NCI-H2081 treated with DMSO at 0.1 percent for 48 hours (cell line): ENCODE measurements at places on chromosomes 1 and 21.

DNA sequence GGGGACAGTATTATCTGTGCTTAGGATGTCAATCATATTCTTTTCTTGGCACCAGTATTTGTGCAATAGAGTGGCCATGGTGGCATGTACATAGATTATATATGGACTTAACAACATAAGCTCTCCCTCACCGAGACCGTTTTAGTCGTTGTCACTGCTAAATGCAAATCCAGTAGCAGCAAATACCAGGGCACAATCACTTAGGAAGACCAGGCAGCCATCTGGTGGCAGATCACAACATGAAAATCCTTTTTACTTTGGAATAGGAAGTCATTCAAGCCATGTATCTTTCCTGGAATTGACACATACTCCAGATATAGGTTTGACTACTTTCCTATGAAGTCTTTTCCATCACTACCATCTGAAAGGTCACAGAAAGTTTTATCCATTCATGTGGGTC, 53.2 kb upstream of the C1orf87 start:
- no peak for DNase-seq

DNA sequence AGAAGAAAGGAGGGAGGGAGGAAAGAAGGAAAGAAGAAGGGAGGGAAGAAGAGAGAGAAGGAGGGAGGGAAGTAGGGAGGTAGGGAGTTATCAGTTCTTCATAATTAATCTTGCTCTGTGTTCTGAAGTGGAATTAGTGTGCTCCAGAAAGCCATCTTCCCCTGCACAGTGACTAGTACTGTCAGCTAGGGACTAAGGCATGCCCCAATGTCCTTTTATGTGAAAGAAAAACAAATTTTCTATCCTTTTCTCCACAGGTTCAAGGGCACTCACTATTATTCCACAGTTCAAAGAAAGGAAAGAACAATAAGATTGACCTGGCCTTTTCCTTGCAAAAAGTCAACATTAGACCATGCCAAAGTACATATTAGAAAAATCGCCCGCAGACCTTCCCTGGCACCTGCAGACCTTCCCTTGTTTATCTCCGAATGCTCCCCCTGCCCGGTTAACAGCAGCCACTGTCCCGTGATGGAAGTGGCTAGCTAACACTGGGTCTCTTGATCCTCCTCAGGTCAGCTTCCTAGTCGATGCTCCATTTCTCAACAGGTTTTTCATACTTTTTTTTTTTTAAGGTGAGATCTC, 107.2 kb upstream of the EDEM3 start:
- no peak for DNase-seq

DNA sequence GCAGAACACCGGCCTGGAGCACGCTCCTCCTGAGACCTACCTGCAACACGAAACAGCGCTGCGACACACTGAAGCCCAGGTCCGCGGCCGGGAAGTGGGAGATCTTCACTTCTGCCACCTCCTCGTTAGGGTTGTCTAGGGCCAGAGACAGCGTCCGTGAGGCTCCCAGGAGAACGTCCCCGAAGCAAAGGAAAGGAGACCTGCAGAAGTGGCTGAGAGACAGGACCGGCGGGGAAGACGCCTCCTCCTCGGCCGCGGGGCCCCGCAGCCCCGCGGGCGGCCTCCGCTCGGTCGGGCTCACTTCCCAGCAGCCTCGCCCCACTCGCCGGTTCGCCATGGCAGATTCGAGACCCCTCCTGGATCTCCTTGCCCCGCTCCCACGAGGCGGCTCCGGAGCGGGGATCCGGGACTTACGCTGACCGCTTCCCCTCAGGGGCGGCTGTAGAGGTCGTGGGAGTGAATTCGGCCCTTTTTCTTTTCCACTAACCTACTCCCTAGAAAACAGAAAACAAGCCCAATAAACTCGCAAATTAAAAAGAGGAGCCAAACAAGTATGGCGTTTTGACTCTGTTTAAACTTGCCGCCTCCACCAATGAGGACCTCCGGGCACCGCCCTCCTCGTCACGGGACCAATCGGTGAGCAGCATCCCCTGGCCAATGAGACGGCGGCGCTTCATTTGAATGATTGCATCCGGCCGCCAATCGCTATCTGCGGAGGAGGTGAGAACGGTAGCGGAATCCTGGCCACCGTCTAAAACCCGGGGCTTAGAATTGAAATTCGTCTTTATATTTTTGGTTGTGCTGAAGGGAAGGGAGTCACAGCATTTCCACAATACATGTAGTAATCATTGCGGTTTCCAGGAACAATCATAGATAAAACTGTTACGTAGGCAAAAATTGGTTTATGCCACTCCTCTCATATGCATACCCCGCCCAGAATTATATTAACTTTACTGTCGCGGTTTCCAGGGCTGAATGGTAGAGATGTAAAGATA, at the start of gene ASPM:
TSS of gene ASPM (minus strand) at position 569 of the 995 bp plus-strand sequence. CDS start at position 337, 232 bp downstream.
- DNase-seq: peak; percentile 92

DNA sequence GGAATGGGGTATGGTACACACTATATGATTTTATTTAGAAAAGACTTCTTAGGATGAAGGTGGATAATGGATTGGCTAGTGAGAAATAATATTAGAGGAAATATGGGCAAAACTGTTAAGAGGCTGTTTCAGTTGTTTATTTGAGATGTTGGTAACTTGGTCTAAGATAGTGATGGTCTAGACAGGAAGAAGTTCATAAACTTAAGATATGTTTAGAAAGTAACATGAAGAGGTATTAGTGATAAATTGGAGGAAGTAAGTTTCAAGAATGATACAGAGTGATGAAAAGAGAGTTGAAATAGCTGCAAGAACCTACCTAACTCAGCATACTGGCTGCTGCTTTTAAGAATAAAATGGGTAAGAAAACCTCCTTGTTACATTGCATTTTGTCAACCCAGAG, 9.2 kb upstream of the PTPRC start:
- DNase-seq: no peak

DNA sequence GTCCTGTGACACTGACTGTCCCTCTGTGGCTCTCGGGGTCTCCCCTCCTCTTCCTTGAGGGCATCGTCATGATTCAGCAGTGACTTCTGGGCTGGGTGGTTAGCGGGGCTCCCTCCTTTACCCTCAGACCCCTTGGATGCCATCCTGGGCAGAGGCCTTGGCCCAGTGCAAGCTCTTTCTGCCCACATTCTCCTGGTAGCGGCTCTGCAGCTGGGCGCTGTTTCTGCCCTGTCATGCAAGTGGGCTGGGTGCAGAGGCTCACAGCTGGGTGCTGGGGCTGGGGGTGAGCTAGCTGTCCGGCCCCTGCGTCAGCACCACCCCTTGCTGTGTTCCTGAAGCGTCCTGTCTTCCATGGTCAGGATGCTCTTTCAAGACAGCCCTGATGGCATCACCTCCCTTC, 158.5 kb downstream of the PCBP3 start:
- no peak for DNase-seq

DNA sequence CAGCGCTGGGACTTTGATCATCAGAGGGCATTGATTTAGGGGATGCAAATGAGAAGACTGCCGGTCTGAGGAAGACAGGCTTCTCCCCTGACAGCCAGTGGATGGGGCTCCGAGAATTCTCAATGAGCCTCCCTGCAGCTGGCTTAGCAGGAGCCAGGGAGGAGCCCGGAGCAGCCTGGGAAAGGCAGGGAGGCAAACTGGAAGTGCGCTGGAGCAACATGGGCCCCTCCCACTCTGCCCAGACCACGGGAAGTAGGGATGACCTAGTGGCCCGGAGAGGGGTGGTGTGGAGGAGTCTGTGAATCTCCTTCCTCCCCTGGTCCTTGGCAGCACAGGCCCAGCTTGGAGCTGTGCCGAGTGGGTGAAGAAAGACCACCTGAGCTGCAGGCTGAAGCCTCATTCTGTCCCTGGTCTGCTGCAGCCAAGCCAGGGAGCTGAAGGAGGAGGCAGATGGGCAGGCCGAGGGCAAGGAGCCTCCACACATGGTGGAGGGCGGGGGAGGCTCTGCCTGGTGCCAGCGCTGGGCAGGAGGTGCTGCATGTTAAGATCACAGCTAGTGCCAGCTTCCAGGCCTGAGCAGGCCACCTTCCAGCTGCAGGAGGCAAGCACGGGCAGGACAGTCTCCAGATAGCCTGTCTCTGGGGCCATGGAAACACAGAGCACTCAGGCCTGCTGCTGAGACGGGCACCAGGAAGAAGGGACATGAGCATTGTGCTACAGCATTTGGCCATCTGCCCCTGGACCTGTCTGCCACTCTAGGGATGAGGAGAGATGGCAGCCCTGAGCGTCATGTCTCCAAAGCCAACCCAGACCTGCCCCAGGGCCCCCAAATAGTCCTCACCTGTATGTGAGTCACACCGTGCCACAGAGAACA, 12.2 kb upstream of the CLSTN1 start:
- no peak for DNase-seq

GRCh38 chr1:184866586-184866985, 107.7 kb downstream of the NIBAN1 start:
- DNase-seq: no peak

GRCh38 chr1:186239171-186239570, 135.9 kb downstream of the TPR start:
- no peak for DNase-seq

DNA sequence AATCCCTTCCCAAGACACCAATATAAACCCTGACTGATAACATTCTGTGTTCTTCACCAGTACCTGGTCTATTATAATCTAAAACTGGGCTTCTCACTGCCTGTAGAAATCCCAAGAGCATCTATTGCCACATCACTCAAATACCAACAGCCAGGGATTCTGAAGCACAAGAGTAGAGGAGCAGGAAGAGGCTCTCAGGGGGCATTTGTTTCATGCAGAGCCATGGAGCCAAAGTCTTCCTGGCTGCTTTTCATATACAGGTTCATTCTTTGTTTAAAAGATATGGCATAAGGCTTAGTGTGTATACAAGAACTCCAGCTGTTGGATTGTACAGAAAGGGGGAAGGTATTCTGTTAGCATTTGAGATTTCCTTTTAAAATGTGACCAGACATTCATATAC, 38.2 kb upstream of the USH2A start:
- DNase-seq: no peak

GRCh38 chr1:33966346-33967141, 102.7 kb downstream of the HMGB4 start:
- no peak for DNase-seq

- DNase-seq: no peak
Measured at GRCh38 chr21:40732253-40733023, 114.5 kb downstream of the DSCAM start.

GRCh38 chr21:43361127-43361492, 65.8 kb downstream of the SIK1 start:
- DNase-seq: no peak

DNA sequence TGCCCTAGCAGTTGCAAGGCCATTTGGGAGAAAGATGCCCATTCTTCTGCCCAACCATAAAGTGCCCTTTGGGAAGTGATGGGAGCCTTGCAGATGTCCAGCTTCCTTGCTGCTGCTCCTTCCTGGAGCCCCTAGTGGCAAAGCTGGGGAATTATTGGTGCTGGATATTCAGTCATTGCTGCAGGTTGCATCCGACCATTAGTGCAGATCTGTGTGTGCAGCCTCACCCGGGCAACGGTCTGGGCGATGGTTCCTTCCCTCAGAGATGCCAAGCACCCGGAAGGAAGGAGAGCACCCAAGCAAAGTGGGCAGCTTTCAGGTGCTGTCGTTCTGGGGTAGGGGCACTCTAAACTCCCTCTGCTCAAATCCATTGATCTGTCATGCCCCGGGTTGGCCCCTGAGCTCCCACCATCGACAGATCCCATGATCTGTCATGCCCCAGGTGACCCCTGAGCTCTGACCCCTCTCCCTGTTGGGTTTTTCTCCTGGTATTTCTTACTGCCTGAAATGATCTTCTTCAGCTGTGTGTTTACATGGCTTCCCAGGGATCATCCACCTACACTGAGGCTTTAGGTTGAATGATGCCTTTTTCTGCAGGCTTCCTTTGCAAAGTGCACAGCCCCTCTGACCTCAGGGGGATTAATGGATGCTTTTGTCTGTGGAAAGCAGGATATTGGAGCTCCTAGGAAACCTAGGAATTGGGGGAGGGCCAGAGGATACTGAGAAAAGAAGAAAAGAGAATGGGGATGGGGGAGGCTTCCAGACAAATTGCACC, 467.5 kb downstream of the PTPRU start:
- no peak for DNase-seq
